ENCODE measurements at places on chromosomes 3 and 15.

GRCh38 chr3:115494826-115495225 lies 128.5 kb upstream of the GAP43 start:
- no peak for DNase-seq

DNA sequence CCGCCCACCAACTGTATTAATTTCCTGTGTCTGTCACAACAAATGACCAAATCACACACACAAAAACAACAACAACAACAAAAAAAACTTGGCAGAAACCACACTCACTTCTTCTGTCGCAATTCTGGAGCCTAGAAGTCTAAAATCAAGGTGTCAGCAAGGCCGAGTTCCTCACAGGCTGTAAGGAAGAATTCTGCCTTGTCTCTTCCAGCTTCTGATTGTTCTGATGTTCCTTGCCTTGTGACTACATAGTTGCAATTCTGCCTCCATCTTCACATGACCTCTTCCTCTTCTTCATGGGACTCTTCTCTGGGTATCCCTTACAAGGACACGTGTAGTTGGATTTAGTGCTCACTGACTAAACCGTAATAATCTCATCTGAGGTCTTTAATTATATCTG lies 61.4 kb downstream of the IL12A start:
- no peak for DNase-seq

DNA sequence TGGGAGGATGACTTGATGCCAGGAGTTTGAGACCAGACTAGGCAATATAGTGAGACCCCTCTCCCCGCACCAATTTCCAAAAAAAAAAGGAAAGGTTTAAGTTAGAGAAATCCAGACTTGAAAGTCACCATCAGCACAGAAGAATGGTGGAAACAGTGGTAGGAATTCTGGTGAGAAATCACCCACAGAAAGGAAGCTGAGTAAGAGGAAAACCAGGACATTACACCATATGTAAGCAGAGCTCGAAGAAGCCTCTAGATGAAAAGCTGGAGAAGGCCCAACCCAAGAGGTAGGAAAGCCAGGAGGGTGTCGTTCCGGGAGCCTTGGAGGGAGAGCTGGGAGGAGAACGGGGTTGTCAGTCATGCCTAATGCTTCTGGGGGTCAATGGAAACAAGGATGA lies 40.5 kb downstream of the RASGRP1 start:
- no peak for DNase-seq

GRCh38 chr3:4680871-4681300 lies 187.7 kb downstream of the ITPR1 start:
- no peak for DNase-seq

GRCh38 chr3:155704771-155705559 lies 39.9 kb downstream of the PLCH1 start:
- DNase-seq = no peak

GRCh38 chr3:138786788-138787271 lies 47.9 kb downstream of the PIK3CB start:
- no peak for DNase-seq

- DNase-seq = peak; percentile 7
Observed at GRCh38 chr15:23514484-23514883, 51.0 kb upstream of the MKRN3 start.

DNA sequence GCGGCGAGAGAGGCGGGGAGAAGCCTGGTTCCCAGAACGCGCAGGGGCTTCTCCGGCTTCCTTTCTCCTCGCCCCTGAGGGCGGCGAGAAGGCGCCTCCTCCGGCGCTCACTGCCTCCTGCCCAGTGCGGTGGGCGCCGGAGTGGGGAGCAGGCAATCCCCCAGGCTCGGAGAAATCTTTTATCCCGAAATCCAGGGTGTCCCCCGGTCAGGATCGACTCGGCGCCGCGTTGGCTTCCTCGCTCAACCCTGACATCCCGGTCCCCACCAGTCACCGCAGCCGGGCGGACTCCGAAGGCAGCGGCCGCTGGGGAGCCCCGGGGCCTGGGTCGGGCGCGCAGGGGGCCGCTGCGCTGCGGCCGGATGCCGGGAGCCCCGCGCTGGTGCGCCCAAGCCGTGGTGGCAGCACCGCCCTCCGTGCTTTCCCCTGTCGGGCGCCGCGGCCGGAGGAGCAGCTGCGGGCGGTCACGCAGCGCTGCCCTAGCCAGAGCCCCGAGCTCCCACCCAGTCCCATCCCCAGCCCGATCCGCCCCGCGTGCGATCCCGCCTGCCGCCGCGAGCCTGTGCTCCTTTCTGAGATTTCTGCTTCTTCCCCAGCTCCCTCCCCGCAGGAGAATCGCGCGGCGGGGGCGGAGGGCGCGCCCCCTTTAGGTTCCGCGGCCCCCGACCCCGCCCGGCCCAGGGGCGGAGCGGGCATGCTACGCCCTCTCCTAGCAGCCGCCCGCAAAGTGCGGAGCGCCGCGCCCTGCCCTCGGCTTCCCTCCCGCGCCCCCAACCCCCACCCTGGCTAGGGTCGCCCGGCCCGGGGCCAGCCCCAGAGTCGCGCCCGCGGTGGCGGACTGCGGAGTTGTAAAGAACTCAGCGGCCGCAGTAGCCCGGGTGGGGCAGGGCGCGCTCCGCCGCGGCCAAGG lies 683 bp upstream of the CACNA2D3 start:
- DNase-seq = no peak

DNA sequence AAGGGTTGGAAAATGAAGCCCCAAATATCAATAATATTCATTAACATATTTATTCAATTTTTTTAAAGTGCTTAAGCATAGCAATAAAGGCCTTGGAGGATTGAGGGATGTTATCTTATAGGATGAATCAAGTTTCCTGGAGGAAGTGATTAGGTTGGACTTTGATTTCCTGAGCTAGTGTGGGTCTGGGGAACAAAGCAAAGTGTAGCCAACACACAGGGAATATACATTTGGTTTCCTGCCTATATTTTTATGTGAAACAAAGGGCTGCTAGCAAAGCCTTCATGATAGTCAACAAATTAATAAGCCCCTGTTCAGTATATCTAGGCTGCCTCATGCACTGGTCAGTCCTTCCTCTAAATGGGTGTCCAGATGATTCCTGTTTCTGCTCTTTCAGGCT lies 261.1 kb upstream of the IL12A start:
- no peak for DNase-seq

GRCh38 chr15:66149871-66150270 lies 103.7 kb downstream of the MEGF11 start:
- DNase-seq = no peak

DNA sequence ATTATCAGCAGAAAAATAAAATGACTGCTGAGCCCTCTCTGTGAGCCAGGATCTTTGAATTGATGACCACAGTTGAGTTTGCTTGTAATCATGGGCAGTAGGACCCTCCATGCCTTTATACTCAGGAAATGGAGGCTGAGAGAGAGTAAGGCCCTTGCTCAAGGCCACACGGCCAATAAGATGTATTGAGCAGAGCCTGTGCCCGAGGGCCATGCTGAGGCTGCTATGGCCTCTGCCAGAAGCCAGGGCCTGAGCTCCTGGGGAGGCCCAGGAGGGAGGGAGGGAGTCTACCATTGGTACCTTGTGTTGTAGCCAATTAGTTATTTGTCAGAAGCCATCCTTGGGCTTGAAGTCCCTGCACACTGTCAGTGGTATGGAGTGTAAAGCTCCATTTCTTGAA lies 151.4 kb downstream of the DNAJB8 start:
- no peak for DNase-seq

DNA sequence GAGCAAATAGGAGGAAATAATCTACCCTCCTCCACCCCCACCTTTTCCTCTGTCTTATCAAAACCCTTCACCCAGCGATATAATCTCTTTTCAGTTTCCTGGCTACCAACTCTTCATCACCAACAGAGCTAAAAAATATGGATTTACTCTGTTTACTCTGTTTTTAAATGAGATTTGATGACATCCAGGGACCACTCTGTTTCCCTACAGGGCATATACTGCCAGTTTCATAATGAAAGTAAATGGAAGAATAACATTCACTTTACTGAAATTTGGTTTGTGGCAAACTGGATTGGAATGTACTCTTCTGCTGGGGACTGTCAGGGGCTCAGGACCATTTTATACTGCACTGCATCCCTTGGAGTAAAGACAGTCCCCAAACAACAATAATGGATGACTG lies 80.1 kb upstream of the PTX3 start:
- no peak for DNase-seq

DNA sequence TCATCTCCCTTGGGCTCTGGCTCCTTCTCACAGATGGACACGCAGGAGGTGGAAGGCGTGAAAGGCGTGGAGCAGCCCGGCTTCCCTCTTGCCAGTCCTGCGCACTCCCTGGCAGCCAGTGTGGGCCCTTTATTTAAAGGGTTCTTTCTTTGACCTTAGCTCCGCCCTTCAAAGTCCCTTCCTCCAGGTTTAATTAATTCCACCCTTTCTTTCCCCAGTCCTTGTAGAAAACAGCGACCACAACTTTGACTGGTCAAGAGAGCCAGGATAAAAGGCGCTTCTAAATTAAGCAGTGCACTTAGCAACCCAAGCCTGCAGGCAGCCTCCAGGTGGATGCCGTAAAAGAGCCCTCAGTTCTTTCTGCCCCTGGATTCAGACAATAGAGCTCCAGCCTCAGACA lies at the start of gene HDC:
Gene HDC, minus strand, starts transcription at position 107 of the 400 bp plus-strand sequence. Its CDS starts 103 bp downstream, at position 4.
- DNase-seq = no peak

DNA sequence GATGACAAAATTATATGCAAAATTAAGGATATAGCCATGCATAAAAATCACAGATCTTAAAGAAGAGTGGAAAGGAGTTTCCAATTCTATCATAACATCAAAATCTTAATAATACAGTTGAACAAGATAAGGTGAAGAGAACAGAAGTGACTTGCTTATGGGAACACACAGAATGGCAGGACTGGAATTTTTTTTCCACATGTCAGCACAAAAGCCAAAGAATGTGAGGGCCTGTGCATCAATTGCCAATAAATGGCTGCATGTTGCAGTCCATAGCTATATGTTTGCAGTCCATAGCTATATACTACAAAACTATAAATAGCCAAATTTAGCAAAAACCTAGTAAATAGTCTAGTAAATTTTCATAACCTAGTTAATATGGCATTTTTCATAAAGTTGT lies 10.4 kb upstream of the MB21D2 start:
- no peak for DNase-seq

DNA sequence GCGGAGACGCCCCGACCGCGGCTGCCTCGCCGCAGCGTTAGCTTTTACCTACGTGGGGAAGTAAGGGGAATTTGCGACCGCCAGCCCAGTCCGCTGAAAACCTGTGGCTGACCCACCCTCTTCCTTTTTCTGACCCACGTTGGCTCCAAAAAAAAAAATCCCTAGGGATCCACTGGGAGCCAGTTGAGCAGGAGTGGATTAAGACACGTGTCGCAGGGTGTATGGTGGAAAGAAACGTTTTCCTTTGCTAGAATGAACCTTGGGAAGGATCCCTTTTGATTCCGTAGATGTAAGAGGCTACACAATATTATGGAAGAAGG lies 575 bp upstream of the PCYT1A start:
- DNase-seq = no peak

GRCh38 chr3:10426346-10427220 lies 78.8 kb downstream of the ATP2B2 start:
- DNase-seq = no peak

- DNase-seq = no peak
Observed at GRCh38 chr3:53005854-53006513, 39.9 kb downstream of the SFMBT1 start.

GRCh38 chr3:42688016-42688415 lies 2.7 kb downstream of the KLHL40 start:
- no peak for DNase-seq

DNA sequence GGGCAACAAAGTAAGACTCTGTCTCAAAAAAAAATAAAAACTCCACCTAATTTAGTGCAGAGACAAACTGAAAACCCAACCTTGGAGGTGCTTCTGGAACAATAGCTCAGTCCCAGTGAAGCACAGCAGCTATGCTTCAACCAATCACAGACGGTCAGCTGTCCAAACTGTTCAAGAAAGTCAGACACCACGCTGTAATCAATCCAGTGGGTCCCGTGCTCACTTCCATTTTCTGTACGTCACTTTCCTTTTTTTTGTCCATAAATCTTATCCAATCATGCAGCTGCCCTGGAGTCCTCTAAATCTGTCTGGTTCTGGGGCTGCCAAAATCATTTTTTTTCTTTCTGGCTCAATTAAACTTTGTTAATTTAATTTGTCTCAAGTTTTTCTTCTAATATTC lies 93.6 kb upstream of the FAM174B start:
- DNase-seq = no peak

GRCh38 chr3:111215481-111215880 lies 143.9 kb downstream of the NECTIN3 start:
- DNase-seq = no peak

GRCh38 chr3:125042725-125043406 lies 12.9 kb downstream of the HEG1 start:
- no peak for DNase-seq

GRCh38 chr15:31333820-31334219 lies 7.2 kb downstream of the KLF13 start:
- DNase-seq = no peak

- DNase-seq = no peak
Observed at GRCh38 chr3:143158014-143158988, 38.7 kb downstream of the CHST2 start.

DNA sequence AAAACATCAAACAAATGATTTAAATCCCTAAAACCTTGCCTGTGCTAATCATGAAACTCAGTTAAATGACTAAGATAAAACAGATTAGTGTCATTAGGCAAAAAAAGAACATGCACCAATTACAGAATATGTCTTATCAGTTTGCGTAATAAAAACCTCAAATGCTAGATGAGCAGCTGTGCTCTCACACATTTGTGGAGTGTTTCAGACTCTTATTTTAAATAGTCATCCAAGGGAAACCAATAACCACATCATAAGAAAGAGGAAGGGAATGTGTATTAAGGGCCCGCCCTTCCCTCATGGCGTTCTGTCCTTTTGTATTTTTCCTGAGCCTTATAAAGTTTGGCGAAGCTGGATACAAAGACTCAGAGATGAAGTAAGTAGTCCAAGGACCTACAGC lies 6.6 kb downstream of the SAMMSON start:
- DNase-seq = no peak

DNA sequence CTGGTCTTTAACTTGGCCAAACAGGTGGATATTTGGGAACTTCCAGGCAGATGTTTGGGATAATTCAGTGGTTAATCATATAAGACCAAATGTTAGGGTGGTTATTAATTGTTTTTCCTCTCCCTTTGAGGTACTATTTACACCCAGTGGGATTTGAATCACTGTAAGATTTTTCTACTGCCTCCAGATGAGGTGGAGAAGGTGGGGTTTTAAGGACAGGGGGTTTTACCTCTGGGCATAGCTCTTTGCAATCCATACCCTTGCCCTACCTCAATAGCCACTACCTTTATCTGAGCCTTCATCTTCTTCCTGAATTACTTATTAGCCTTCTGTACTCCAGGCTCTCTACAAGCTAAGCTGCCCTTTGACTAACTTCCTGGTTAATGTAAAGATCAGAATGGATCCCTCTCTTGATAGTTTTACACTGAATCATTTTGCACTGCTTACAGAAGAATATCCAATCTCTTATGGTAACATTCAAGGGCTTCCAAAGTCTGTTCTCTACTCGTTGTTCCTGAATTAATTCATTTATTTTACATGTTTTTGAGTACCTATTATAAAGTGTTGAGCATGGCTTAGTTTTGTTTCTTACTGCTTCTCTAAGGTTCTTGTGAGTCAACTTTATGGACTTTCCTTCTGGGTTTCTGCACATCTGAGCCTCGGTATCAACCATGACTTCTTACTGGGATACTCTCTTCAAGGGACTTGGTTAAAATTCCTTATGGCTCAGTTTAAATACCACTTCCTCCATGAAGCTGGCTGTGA lies 331.2 kb upstream of the TBL1XR1 start:
- no peak for DNase-seq

- no peak for DNase-seq
Observed at GRCh38 chr15:60002528-60003218, 1.4 kb upstream of the FOXB1 start.

GRCh38 chr3:148750296-148750695 lies 52.6 kb downstream of the AGTR1 start:
- DNase-seq = no peak

- no peak for DNase-seq
Observed at GRCh38 chr3:86381247-86381646, 609.7 kb downstream of the VGLL3 start.

All from stimulated activated naive CD8-positive, alpha-beta T cell treated with anti-CD3 and anti-CD28 coated beads, Interleukin-15, amount 100 ng/mL, for 72 hours (primary cell).